ENCODE measurements at places on chromosomes 4 and X.

DNA sequence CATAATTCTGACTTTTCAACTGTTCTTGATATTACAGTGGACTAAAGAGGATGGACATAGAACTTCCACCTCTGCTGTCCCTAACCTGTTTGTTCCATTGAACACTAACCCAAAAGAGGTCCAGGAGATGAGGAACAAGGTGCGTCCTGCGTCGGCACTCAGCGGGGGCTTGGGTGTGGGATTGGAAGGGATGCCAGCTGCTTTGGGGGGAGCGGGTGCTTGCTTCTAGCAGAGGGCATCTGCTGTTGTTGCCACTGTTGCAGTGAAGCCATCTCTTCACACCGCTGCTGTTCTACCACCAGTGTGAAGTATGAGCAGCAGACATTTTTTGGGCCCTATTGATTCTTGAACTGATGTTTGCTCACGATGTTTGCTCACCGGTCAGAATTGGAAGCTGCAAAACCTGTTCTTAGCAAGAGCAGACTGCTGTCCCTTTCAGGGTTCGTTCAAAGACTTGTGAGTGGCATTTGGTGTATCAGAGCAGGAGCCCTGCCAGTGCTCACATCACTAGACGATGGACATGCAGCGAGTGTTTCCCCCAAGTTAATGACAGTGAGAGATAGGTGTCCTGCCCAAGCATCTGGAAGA, 55.4 kb downstream of the NOP14 start:
- DNase-seq: no peak

DNA sequence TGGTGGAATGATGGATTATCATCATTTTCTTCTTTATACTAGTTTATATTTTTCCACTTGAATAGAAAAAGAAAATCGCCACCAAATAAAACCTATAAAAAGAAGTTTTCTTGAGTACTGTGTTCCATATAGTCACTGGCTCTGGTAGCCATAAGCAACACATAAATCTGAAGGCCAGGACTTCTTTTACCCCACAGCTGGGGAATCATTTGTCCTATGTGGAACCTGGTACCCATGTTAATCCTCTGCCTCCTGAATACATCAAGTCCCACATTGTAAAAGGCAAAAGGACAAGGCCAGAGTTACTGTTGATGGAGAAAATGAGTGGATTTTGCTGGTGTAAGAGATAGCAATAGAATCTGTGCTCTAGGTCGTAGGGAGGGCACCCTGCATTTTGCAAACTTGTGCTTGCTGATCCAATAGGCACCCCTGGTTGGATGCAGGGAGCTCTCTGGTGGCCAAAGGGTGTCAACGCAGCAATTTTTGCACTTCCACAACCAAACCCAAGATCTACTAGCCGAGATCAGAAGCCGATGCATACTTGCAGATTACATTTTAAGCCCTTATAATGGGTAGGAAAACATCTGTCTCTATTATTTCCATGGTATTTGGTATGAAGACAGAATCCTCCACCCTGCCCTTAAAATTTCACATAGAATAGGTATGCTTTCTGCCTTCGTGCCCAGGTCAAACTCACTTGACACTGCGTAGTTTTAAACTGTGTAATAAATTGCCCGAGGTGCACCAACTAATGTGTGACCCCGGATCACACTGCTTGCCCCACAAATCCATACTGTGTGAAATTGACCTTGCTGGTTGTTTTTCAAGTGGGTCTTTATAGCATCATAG, 146.2 kb upstream of the SCML1 start:
- no peak for DNase-seq

- DNase-seq: no peak
Measured at GRCh38 chrX:54178100-54178940, 4.7 kb downstream of the FAM120C start.

- no peak for DNase-seq
Measured at GRCh38 chr4:107896158-107896645, 35.1 kb upstream of the CYP2U1 start.

- DNase-seq: no peak
Measured at GRCh38 chr4:54872261-54872660, 214.5 kb downstream of the KIT start.

GRCh38 chrX:24203072-24203808, 53.7 kb downstream of the ZFX start:
- no peak for DNase-seq
